ENCODE measurements at places on chromosomes 11 and 22. TPM values are rescaled to one million over a fixed set of nuclear protein-coding genes. Genes with fewer than 3 reads are reported as not detected.

DNA sequence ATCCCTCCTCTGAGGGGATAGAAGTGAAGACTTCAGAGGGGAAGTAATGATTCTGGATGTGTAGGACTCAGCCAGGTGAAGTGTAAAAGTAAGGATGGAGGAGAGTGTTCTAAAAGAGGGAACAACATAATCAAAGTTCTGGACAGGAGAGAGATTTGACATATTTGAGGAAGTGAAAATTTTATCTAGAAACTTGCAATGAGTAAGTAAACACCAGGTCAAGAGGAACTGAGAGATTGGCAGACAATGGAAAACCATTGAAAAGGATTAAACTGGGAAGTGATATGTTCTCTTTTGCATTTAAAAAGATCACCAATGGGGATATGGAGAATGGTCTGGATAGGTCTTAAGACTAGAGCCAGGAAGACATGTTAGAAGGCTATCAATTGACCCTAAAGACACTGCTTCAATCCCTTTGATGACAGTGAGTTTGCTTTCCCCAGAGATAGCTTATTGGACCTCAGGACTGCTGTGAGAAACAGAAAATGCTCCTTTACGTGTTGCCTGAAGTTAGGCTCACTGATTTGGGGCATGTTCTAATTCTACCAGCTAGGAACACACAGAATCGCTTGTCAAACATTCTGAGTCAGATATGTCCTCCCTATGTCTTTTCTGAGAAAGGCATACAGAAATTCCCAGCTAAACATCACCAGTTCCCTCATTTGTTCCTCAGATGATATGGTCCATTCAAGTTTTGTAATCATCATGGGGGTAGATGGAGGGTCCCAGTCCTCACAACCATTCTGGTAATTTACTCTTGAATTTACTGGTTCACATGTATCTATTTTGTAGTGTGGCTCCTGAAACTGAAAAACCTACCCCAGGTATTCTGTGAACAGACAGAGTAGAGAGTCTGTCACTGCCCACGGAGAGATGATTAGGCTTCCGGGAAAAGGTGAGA, 144.9 kb downstream of the MAML2 start:
- H3K4me1 ChIP-seq: peaks cover 76% of the 10 kb centered on the region
- peak overlapping the region; percentile 53 for H3K27ac ChIP-seq
- DNase-seq: no peak
- H3K4me3 ChIP-seq: no peak overlapping the region
- H3K27me3 ChIP-seq: no peaks in the 10 kb centered on the region

DNA sequence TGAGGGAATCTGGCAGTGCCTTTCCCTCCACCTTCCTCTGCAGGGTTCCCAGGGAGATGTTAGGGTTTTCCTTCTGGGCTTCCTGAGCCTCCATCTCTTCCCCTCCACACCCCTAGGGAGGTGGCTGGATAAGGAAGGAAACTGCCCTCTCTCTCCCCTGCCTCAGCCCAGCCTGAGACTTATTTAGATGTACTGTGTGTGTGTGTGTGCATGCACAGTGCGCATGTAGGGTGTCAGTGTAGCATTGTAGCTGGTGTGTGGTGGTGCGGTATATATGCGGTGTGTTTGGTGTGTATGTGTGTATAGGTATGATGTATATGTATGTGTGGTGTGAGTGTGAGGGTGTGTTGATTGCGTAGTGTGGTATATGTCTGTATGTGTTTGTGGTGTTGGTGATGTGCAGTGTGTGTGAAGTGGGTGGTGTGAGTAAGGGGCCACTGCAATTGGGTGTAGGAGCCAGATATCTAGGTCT, 1.5 kb downstream of the FXYD6 start:
- H3K27ac ChIP-seq: peak overlapping the region; percentile 4
- H3K4me1 ChIP-seq: peaks cover 50% of the 10 kb centered on the region
- peaks cover 29% of the 10 kb centered on the region for H3K27me3 ChIP-seq
- no peak for DNase-seq
- H3K36me3 ChIP-seq: no peaks in the 10 kb centered on the region

DNA sequence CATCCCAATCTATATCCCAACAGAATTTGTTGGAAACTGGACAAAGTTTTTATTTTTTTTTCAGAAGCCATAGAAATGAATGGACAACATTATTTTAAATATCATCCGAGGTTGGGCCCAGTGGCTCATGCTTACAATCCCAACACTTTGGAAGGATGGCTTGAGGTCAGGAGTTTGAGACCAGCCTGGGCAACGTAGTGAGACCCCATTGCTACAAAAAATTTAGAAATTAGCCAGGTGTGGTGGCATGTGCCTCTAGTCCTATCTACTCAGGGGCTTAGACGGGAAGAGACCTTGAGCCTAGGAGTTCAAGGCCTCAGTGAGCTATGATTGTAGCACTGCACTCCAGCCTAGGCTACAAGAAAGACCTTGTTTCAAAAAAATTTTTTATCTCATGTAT, 4.1 kb upstream of the SLC37A4 start:
- DNase-seq: no peak
- peaks cover under 1% of the 10 kb centered on the region for H3K27me3 ChIP-seq
- H3K27ac ChIP-seq: no peak overlapping the region
- no peak overlapping the region for H3K4me3 ChIP-seq
- H3K36me3 ChIP-seq: no peaks in the 10 kb centered on the region
- peaks cover 7% of the 10 kb centered on the region for H3K4me1 ChIP-seq

Gene ADM2
- total RNA-seq: 1.7 TPM

DNA sequence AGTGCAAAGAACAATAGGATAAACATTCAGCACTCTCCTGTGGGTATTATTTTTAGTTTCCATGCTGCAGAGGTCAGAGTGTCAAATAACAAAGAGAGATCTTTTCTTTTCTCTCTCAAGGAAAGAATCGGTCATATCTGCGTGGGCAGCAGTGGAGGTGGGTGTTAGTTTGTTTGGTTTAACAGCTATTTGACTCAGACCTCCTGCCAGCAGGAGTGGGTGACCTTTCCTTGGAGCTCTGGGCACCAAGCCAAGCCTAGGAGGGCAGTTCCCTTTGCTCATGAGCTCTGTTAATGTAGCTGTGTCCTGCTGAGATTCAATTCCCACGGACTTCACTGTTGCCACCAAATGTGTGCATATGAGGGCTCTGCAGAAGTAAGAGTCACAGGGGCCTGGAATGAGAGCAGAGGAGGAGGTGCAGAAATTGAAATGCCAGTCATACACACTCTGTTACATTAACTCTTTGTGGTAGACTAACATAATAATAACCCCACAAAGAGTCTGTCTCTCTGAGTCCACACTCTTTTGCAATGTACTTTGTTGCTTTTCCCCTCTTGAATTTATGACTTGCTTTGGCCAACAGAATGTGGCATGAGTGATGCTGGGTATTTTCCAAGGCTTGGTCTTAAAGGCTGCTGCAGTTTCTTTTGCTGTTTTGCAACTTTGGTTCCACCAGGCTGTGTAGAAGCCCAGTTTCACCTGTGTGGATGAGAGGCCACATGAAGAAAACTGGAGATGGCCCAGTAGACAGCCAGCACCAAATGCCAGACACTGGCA, 76.0 kb upstream of the GRK3 start:
- DNase-seq: no peak
- no peak overlapping the region for H3K27ac ChIP-seq
- peaks cover 12% of the 10 kb centered on the region for H3K4me1 ChIP-seq
- H3K27me3 ChIP-seq: no peaks in the 10 kb centered on the region
- peaks cover 45% of the 10 kb centered on the region for H3K36me3 ChIP-seq

- no peaks in the 10 kb centered on the region for H3K36me3 ChIP-seq
- no peak for DNase-seq
- H3K4me1 ChIP-seq: no peaks in the 10 kb centered on the region
- no peaks in the 10 kb centered on the region for H3K27me3 ChIP-seq
Measured at GRCh38 chr22:42763965-42764480, 43.4 kb upstream of the A4GALT start.

- H3K36me3 ChIP-seq: peaks cover 23% of the 10 kb centered on the region
- H3K27me3 ChIP-seq: no peaks in the 10 kb centered on the region
Measured at GRCh38 chr11:116855413-116855812, 18.0 kb upstream of the APOA1 start.

GRCh38 chr11:102414559-102414958, 38.0 kb downstream of the TMEM123 start:
- DNase-seq: no peak
- H3K36me3 ChIP-seq: peaks cover 47% of the 10 kb centered on the region
- no peaks in the 10 kb centered on the region for H3K27me3 ChIP-seq
